ENCODE measurements at places on chromosomes 3 and 15.

GRCh38 chr15:28904541-28905315, 19.0 kb downstream of the APBA2 start:
- DNase-seq: no peak

DNA sequence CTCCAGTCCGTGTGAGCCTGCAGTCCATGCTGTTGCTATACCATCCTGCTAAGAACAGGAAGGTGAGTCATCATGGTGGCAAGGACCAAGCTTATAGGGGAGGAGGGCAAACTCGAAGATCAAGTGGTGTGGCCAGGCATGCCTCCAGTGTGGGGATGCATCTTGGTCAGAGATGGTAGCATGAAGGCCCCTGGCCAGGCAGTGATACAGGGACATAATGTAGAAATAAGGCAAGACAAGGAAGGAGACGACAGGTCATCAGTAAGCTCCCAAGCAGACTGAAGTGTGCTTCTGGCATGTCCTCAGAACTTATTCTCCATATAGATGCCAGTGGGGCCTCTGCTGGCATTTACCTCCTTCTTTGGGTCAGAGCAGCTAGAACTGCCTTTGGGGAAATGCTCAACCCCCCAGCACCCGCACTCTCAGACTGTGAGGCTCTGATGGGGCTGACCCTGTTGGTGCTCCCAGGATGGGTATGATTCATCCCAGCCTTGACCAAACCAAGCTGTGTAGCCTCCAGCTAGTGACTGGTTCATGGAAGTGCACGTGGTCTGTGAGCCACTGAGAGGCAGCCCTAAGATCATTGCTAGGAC, 52.5 kb upstream of the ATP2B2 start:
- DNase-seq: no peak

GRCh38 chr15:59444081-59444835, 6.3 kb downstream of the FAM81A start:
- DNase-seq: no peak

DNA sequence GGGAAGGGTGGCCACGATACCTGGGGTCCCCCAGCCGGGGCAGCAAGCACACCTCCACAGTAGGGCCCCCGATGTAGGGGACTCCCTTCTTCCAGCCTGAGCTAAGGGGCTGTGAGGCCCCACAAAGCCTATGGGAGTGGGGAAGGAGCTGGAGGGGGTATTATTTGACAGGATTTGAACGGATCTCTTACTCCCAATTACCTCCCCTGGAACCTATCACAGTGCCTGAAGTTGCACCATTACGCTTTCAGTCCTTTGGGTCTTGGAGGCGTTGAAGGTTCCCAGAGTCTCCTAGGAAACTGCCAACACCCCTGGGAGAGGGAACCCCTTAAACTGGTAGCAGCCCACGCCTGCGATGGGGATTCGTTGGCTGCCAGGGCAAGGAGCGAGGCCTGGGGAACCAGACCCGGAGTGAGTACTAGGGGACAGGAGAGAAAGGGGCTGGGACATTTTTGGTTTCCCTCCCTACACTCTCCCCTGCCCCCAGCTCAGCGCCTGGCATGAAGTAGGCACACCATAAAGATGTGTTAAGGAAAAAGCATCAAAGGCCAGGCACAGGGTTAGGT, 409 bp upstream of the LHFPL4 start:
- DNase-seq: no peak

- DNase-seq: no peak
Observed at GRCh38 chr3:23038471-23038870, 164.7 kb upstream of the UBE2E2 start.
